ENCODE measurements at places on chromosomes 3 and 15.

- no peak for DNase-seq
These were observed 93.6 kb upstream of the POU1F1 start for GRCh38 chr3:87370007-87370406.

GRCh38 chr15:66592505-66593218, 26.9 kb upstream of the LCTL start:
- DNase-seq: no peak

DNA sequence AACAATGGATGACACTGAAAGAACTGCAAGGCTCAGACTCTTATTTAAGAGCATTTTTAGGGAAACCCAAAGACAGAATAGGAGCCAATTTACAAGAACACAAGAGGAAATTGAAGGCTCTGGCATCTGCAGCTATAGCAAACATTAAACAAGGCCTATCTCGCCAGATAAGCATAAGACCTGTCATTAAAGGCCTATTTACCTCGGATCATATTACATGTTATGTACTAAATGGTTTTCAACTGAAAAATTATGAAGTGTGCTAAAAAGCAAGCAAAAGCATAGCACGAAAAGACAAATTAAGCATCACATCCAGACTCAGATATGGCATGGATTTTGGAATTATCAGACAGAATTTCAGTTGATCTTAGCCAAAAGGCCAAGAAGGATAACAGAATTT, 617.1 kb downstream of the SQOR start:
- DNase-seq: no peak

- no peak for DNase-seq
These were observed 11.1 kb downstream of the RUVBL1 start for GRCh38 chr3:128112357-128112968.

DNA sequence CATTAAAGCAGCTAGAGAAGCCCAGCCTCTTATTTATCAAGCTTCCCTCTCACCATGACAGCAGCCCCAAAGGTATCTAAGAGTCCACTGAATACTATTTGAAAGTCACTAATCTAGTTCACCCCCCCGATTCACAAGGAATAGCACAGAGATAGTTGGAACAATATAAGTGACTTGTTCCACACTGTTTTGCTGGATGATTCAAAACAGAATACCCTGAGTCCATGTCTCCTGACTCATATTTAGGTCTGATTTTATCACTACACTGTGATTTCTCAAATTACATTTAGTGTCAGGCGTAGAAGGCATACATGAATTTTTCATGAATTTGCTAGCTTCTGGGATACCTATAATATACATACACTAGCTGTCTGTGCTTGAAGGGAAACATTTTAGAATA, 18.7 kb upstream of the EOGT start:
- DNase-seq: no peak

DNA sequence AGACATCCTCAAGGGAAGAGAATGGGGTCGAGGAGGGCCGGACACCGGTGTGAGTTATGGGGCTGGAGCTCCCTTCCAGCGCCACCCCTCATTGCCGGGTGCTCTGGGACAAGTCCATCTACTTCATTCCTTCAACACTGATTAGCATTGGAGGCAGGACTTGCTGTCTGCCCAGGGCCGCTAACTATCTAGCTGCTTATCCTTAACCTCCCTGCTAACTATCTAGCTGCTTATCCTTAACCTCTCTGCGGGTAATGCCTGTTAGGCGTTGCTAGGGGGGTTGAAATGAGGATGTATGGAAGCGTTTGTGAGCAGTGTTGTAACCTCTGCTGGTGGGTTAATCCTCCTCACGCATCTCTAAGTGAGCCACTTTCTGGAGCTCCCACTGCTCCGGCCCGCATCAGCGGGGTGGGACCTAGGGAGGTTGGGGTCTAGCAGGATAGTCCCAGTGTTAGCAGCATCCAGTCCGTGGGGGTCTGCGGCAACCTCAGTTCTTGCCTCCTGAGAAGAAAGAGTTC, 10.9 kb upstream of the CHAC1 start:
- DNase-seq: no peak

GRCh38 chr15:80440024-80440423, 35.8 kb downstream of the ARNT2 start:
- no peak for DNase-seq

- no peak for DNase-seq
These were observed 607.2 kb upstream of the MDFIC2 start for GRCh38 chr3:70919661-70920060.

DNA sequence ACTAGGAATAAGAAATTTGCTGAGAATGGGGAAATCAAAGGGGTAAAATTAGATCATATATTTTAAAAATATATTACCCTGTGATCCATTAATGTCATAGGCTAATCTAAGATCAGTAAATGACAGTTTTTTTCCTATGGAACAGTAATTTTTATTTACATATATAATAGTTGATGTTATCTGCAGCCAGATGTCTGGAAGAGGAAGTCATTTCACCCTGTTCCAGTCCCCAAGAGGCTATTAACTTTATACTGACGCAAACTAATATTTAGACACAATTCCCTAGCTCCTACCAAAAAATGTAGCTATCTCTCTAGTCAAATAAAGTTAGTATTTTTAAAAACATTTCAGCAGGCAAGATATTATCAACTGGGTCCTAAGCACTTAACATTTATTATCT, 558.0 kb downstream of the MECOM start:
- DNase-seq: no peak

DNA sequence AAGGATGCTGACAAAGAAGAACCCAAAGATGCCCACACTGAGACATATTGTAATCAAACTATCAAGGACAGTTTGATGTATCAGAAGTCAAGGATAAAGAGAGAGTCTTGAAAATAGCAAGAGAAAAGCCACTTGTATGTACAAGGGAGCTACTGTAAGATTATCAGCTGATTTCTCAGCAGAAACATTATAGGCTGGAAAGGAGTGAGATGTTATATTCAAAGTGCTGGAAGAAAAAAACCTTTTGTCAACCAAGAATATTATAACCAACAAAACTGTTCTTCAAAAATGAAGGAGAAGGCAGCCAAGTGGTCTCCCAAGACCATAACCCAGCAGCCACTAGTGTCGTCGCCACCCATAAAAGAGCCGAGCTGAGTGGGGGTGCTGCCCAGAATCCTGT, 93.2 kb downstream of the KLF13 start:
- no peak for DNase-seq

DNA sequence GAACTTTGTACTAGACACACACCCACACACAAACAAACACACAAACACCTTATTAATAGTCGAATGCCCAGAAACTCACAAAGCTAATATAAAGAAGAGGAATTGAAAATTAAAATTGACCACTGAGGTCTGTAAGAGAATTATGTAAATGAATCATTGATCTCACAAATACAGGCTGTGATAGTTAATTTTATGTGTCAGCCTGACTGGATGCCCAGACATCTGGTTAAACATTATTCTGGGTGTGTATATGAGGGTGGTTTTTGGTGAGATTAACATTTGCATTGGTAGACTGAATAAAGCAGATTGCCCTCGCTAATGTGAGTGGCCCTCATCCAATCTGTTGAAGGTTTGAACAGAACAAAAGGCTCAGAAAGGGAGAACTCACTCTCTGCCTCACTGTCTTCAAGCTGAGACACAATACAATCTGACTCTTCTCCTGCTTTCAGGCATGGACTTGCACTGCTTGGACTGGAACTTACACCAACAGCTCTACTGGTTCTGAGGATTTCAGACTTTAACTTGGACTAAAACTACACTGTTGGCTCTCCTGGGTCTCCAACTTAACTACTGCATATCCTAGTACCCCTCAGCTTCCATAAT, 199.4 kb upstream of the TTC14 start:
- DNase-seq: no peak

GRCh38 chr3:194342861-194343560, 8.1 kb downstream of the CPN2 start:
- DNase-seq: no peak

DNA sequence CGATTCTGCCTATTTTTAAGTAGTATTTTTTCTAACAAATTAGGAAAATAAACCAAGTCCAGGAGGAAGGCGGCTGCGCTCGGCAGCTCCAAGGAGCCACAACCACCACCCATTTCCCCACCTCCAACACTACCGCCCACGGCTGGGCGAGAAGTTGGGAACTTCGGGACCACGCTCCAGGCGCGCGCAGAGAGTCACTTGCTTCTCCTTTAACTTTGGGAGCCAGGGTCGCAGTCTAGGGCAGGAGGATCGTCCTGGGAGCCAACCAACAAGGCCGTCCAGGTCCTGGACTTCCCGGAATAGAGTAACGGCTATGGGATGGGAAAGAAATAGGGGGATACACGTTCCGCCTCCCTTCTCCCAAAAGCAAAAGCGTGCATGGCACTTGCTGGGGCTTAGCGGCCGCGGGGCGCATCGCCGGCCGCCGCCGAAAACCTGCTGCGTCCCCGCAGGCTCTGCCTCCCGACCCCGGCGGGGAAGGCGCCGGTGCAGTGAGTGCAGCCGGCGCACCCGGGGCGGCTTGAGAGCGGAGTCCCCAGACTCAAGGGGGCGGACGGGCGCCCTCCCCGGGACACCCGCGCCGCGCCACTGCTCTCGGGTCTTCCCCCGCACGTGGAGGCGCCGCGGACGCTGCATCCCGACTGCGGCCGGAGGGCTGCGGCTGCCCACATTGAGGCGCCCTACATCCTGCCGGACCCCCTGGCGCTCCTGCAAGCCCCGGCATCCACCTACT, 699 bp downstream of the MEGF11 start:
- DNase-seq: no peak

DNA sequence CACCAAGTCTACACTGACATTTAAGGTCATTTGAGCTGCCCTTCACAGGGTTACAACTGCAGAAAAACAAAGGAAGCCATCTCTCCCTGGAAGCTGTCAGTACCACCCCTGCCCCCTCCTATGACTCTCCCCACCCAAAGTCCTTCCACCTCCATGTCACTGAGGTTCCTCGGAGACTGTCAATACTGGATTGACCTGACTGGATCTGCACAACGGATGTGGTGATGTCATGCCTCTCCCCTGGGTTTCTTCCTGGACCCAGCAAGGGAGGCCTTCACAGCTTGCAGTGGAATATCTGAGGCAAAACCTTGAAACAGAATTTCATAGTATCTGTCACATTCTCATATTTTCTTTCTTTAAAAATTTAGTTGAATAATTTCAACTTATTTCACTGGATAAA, 153.5 kb downstream of the CLSTN2 start:
- no peak for DNase-seq

DNA sequence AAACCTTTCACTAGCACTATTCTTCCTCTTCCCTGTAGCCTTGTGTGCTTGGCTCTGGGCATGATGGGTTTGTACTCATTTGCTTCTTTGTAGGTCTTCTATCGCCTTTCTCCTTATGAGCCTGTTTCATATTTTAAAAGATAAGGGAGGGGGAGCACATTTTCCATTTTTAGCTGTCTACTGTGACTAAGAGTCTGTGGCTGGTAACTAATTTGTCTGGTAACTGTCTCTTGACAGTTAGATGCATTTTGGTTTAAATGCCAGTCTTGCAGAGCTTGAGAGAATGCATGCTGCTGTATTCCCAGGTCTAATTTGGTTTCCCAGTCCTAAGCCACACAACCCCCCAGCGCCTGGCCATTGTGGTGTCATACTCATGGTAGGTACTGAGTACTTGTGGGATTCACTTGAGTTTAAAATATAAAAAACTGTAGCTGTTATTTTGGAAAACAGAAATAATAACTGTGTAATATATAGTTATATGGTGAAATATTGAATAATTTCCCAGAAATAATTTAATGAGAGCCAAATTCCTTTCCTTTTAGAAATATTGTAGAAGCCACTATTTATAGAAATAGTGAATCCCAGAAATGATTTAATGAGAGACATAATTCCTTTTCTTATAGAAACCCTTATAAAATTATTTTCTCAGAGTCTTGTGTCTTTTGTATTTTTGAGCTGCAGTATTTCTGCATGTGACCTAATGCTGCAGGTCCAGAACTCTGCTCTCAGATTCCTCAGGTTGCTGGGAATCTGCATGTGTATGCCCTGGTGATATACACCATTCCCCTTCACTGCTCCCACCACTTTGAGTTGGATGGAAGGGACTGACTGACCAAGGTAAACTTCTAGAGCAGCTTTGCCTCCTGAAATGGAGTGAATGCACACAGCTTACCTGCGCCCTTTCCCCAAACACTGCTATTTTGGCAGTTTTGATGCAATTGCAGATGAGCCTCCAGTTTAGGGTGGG, 13.9 kb upstream of the GPR171 start:
- DNase-seq: no peak

DNA sequence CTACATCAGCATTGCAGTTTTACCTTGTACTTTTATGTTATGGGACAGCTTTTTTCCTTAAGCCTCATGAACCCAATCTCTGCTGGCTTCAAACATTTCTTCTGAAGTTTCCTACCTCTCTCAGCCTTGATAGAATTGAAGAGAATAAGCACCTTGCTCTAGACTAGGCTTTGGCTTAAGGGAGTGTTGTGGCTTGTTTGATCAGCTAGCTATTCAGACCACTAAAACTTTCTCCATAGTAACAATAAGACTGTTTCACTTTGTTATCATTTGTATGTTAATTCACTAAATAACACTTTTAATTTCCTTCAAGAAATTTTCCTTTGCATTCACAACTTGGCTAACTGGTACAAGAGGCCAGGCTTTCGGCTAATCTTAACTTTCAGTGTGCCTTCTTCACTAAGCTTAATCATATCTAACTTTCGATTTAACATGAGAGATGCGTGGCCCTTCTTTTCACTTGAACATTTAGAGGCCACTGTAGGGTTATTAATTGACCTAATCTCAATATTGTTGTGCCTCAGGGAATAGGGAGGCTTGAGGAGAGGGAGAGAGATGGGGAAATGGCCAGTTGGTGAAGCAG, 8.1 kb upstream of the TIGIT start:
- DNase-seq: no peak

- no peak for DNase-seq
These were observed 1.1 kb downstream of the KLHL6 start for GRCh38 chr3:183554377-183554776.

DNA sequence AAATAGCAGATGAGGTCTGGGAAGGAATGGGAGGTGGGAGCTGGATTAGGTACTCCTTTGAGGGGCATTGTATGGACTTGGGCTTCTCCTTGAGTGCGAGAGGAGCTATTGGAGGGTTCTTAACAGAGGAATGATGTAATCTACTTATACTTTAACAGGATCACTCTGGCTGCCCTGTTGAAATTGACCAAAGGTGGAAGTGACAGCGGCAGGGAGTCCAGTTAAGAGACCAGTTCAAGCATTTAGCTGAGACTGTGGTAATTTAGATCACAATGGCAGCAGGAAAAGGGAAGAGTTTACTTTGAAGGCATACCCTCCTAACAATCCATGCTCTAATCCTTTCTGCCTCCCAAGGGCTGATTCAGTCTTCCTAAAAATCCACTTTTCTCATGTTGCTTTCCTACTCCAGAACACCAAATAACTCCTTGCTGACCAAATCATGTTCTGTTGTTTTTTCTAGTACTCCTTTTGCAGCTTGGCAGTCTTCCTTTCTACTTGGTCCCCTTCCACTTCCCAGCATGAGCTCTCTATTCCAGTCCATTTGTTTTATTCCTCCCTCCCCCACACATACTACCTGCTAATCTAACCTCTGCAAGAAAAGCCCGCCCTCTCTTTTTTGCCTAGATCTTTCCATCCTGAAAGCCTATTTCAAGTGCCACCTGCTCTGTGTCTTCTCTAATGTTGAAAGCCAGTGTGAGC, 139.4 kb downstream of the NECTIN3 start:
- no peak for DNase-seq

All from stimulated activated CD8-positive, alpha-beta memory T cell treated with anti-CD3 and anti-CD28 coated beads, Interleukin-12 subunit alpha, Interleukin-12 subunit beta, amount 100 ng/mL, for 4 hours (primary cell).